ENCODE measurements at places on chromosomes 12 and 14.

DNA sequence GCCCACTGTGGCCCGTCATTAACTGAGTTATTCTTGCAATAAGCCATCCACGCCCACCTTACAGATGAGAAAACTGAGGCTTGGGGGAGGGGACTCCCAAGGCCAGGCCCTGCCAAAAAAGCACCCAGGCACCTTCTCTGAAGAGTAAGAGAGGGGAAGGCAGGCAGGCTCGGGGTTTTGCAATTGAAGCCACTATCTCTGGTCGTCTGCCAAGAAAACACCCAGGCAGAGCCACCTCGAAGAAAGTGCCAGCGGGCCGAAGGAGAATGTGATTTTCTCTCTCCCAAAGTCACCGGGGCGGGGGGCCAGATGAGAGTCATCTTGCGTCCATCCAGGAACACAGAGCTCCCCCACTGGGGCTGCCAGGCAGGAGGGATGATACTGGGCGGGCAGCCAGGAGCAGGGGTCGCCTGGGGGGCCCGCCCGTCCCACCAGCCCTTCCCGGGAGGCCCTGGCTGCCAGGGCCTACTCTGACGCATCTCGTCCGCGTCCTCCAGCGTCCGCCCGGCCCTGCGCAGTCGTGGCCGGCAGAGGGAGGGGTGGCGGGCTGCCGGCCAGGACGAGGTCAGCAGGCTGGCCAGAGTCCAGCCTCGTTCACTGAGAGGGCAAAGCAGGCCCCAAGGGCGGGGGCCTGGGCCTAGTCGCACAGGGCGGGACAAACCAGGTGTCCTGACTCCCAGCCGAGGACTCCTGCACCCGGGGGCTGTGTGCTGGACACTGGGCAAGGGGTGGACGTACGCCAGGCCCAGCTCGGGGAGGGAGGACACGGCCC lies 74.3 kb downstream of the RFLNA start:
- DNase-seq = no peak

DNA sequence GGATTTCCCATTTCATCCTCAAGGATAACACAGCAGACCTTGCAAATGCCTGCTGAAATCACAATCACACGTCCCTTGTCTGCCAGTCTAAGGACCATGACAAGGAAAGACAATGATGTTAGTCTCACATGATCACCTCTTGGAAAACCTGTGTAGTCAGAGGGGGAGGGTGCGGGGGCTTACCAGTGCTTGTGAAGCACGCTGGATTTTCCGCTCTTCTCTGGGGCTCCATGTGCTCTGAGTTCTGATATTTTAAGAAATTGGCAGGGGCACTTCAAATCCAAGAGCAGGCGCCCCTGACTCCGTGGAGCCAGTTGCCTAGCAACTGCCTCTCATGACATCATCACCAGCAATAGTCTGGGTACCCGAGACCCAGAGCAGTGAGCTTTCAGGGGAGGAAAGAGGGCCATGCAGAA lies 200.9 kb upstream of the C14orf180 start:
- DNase-seq = no peak

GRCh38 chr14:24996930-24997725 lies 52.8 kb downstream of the STXBP6 start:
- DNase-seq = no peak

DNA sequence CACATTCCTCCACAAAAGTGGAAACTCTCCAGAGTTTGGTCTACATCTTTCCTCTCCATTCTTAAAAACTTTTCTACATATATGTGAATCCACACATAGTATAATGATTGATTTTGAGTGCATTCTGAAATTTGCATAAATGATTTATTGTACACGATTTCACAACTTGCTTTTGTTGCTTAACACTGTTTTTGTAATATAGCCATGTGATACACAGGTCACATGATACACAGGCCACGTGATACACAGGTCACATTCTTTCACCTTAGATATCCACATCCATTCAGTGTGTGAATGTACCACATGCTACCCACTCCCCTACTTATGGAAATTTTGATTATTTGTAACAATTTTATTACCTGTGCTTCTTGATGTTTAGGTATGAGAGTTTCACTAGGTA lies 319.1 kb downstream of the ZFP36L1 start:
- no peak for DNase-seq

- no peak for DNase-seq
Observed at GRCh38 chr14:57854571-57854970, 11.3 kb downstream of the SLC35F4 start.

Measured in NCI-H1436 treated with DMSO at 0.1 percent for 48 hours (cell line).